Fibroblast of skin of scalp (primary cell): ENCODE measurements at places on chromosomes 13 and 19.

GRCh38 chr13:25473864-25474263, 102.1 kb downstream of the ATP8A2 start:
- DNase-seq = no peak

DNA sequence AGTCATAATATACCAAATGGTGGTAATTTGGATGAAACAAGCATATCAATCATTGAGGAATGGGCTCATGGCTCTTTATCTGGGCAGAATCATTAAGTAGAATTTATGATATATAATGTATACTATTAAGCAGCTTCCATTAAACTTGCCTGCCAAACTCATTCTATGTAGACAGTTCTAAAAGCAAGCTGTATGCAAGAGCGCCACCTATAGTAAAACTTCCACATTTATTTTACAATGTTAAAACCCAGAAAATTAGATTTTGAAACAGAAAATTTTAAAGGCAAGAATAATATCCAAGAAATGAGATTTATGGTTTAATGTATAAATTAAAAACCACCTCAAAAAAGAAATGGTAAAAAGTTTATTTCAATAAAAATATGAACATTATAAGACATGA, 161.5 kb downstream of the MZT1 start:
- peak; percentile 47 for DNase-seq

DNA sequence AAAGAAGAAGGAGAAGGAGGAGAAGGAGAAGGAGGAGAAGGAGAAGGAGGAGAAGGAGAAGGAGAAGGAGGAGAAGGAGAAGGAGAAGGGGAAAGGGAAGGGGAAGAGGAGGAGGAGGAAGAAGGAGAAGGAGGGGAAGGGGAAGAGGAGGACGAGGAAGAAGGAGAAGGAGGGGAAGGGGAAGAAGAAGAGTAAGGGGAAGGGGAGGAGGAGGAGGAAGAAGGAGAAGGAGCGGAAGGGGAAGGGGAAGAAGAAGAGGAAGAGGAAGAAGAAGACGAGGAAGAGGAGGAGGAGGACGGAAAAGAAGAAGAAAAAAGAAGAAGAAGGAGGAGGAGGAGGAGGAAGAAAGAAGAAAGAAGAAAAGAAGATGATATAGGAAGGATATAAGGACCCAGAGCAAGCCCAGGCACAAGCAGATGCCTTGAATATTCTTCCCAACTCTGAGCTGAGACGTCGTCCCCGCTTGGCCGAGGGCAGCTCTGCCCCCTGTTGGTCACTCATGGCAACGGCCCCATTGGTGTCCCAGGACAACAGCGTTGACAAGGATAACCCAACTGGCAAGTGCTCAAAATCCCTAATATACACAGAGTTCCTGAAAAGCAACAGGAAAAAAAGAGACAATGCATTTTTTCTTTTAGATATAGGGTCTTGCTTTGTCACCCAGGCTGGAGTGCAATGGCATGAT, 30.6 kb upstream of the IGSF23 start:
- DNase-seq = peak; percentile 38

- peak; percentile 23 for DNase-seq
Observed at GRCh38 chr19:55305491-55305890, 19.6 kb downstream of the TMEM150B start.

DNA sequence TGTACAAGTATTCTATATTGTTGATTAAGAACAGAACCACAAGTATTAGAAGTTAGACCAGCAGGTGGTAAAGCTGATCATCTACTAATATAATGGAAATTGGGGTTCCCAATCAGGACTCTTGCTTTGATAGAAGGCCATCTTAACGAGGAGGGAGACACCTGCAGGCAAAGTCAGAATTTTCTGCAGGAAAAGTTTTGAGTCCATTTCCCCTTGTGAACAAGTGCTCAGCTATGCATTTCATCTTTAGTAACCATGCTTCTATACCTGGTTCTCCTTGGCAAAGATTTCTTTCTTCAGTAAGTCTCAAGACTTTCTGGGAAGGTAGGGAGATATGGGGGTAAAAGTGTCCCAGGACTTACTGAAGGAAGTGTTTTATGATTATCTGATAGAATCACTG, 36.1 kb upstream of the USPL1 start:
- DNase-seq = no peak

GRCh38 chr13:98285317-98285716, 108.2 kb upstream of the RNF113B start:
- DNase-seq = no peak

DNA sequence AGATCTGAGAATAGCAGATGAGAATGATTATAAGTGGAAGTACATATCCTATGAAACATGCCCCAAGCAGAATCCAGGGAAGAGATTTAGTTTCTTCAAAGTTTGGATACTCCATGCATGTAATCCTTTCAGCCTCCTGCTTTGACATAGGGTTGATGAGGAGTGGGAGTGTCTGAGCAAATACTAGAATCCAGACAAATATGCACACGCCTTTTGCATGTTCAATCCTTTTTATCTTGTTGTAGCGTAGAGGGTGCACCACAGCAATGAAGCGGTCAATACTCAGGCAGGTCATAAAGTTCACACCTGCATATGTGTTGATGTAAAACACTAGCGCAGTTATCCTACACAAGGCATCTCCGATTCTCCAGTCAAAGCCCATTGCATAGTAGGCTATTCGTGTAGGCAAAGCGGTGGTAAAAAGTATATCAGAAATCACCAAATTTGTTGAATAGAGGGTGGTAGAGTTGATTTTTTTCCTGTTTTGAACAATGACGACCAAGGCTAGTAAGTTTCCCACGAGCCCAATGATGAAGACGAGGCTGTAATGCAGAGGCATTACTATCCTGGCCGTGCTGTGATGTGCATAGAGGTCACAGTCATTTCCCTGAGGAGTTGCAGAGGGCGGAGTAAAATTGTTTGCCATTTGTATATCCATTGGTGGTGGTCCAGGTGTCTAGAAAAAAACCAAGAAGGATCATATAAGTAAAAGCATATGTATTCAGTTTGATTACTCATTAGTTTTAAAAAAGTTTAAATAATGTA, 11.5 kb downstream of the GPR183 start:
- no peak for DNase-seq

- DNase-seq = no peak
Observed at GRCh38 chr19:7544626-7545025, 9.1 kb downstream of the PNPLA6 start.

DNA sequence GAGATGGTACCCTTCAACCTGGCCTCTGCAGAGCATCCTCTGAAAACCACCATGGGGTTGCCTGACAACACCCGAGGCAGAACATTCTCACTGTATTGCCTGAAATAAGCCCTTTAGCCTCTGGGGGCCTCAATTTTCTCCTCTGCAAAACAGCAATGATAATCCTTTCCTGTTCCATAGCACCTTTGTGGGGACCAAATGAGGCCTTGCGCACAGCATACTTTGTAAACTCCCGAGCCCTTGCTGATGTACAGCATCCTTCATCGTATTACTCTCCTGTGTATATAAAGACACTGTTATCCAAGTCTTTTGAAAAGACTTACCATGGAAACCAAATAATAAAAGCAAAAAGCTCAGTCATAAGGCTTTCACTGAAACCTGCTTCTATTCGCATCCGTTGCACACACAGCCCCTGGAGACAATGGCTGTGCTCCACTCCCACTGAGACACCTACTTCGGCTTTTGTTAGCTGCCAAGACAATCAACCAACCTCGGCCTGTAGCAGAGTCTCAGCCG, 276.0 kb downstream of the FOXO1 start:
- DNase-seq = no peak

- DNase-seq = peak; percentile 10
Observed at GRCh38 chr13:95676105-95676761, 706 bp upstream of the DNAJC3 start.

DNA sequence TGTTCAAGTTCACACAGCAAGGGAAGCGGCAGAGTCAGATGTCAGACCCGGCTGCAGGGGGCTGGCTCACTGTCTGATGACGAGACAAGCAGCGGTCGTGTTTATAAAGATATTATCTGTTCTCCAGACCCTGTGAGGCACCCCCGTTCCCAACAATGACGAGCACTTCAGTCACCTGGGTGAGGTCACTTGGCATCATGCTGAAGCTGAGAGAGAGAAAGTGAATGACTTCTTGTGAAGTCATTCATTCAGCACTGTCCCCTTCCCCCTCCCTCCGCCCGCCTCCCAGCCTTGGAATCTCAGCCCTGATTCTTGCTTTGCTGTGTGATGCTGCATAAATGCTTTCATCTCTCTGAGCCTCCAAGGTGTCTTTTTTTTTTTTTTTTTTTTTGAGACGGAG, 4.9 kb upstream of the LYPD3 start:
- DNase-seq = no peak

DNA sequence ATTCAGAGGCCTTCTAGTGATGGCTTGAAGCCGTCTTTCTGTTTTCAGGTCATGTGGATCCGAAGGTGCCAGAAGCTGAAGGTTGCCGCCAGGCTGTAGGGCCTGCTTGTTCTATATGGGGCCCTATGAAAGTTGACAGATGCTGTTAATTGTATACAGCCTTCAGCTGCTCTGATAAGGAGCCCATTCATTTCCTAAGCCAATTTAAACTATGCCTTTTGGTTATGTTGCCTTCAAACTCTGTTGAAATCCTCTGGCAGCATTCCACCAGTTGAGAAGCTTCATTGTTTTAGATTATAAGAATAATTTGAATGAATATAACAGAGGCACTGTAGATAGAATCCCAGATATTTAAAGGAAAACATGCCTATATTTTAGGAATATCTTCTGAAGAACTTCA, 34.4 kb downstream of the RAP2A start:
- peak; percentile 22 for DNase-seq

DNA sequence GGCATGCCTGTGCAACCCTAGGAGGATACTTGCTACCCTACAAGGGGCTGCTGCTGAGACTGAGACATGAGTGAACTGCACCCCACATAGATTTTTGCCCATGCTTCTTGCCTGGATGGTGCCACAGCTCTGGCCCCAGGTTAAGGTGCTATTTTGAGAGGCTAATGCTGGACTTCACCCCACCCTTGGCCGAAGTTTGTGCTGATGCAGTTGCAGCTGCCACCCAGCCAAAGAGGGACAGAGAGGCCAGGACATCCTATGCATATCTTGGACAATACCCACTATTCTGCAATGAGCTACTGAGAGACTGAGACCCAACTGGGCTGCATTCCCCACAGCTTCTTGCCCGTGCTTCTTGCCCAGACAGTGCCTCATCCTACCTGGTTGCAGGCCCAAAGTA, 34.6 kb downstream of the NHLRC3 start:
- no peak for DNase-seq

DNA sequence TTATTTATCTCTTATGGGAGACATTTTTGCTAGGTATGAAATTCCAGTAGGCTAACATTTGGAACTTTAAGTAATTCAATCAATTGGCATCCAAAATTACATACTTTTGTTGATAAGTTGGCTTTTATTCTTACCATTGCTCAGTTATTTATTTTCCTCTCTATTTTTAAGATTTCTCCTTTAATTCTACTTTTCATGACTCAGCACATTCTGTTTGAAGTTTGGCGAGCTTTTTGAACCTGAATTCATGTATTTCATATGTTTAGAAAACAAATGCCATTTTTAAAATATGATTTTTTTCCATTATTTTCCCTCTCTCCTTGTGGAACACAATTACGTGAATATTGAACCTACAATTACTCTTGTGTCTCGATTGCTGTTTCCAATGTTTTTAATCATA, 2896.3 kb upstream of the PCDH20 start:
- no peak for DNase-seq

GRCh38 chr19:46841458-46842083, 9.1 kb downstream of the AP2S1 start:
- peak; percentile 90 for DNase-seq

DNA sequence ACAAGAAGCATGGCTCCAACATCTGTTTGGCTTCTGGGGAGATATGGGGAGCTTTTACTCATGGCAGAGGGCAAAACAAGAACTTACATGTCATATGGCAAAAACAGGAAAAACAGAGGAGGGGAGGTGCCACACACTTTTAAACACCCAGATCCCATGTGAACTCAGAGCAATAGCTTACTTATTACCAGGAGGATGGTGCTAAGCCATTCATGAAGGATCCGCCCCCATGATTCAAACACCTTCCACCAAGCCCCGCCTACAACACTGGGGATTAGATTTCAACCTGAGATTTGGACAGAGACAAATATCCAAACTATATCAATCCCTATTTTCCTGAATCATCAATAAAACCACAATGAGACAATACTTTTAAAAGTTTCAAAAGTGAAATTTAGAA, 712.1 kb downstream of the PCDH9 start:
- DNase-seq = no peak
